ENCODE measurements at places on chromosomes 4 and X.

DNA sequence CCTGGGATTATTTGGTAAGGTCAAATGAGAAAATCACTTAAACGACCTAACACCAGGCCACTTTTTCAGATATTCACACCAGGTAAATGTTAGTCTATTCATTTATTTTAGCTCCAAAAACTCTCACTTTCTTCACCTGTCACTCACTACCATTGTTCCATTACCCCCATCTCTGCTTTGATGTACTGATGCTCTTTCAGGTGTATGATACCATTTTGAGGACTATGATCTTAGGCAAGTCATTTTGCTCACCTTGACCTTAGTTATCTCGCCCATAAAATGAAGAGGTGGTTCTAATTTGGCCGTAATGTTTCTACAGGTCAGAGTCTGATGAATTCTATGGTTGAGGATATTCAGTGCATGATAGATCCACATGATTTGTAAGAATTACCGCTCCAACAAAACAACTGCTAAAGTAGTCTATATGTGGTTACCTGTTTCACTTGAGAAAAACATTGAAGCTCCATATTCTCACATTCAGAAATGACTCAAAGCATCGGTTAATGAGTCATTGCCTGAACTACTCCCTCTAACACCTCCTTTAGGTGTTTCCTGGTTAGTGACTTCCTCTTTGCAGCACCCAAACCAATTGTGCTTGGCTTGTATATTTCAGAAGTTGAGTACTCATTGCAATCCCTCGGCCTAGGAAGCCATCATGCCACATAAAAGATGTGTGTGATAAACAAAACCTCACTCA, 4.5 kb downstream of the DTHD1 start:
- no peak for DNase-seq

DNA sequence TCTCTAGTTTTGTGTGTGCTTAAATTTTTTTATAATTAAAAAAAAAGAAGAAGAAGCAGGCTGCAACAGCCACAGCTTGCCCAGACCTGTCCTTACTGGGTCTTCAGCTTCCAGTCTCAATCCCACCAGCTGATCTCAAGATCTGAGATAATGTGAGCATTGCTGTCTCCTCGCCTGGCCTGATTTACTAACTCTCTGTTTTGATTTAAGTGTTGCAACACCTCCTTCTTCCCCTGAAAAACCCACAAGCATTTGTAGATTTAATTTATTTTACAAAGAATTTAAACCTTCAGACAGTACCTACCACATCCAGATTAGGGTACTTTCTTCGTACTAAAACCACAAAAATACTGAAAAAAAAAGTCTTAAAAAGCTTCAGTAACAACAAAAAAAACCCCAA, 38.0 kb downstream of the FAM241A start:
- no peak for DNase-seq

DNA sequence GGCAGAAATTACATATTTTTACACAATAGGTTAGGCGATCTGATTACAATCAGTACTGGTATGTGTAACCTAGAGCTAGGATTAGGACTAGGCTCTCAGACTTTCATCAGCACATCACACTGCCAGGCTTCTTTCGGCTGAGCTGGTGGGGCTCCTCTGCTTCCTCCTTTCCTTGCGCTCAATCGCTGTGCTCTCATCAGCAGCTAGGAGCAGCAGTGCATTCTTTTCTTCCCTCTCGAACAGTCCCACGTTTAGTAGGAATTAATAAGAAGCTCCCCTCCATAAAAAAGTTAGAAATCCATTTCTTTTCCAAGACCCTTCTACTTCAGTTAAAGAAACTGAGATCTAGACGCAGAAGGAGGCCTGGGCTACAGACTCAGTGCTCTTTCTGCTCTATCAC, 350.4 kb downstream of the SPRY1 start:
- no peak for DNase-seq

DNA sequence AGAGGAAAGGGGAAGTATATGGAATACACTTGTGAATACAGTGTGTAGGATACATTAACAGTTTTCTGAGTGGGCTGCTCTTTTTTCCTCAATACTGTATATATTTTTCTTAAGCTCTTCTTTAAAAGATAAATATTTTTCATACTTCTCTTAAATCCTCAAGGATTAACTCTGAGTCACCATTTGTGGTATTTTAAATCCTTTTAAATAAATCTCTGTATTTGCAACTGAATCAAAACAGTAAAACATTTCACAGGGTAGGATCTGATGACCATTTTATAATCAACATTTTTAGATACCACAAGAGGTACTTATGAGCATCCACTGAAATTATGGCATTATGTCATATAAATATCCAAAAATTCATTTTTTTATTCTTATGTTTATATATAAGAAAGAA, 87.6 kb downstream of the GAB1 start:
- DNase-seq: no peak

DNA sequence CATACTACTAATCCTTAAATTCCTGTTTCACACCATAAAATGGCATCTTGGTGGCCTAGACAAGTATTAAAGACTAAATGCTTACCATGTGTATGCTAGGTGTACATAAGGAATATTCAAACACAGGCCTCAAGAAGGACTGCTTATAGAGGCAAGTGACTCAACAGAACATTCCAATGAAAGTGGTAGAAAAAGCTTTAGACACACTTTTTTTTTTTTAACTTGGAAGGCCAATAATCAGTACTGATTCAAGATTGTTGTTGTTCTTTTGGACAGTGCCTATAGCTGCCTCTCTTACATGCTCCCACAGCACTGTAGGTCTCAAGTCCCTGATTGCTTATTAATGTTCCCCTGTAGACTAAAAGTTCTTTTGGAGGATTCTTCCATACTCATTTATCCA, 77.6 kb downstream of the FBXL5 start:
- no peak for DNase-seq

GRCh38 chrX:46686003-46686645, 72.8 kb downstream of the SLC9A7 start:
- DNase-seq: peak; percentile 50

DNA sequence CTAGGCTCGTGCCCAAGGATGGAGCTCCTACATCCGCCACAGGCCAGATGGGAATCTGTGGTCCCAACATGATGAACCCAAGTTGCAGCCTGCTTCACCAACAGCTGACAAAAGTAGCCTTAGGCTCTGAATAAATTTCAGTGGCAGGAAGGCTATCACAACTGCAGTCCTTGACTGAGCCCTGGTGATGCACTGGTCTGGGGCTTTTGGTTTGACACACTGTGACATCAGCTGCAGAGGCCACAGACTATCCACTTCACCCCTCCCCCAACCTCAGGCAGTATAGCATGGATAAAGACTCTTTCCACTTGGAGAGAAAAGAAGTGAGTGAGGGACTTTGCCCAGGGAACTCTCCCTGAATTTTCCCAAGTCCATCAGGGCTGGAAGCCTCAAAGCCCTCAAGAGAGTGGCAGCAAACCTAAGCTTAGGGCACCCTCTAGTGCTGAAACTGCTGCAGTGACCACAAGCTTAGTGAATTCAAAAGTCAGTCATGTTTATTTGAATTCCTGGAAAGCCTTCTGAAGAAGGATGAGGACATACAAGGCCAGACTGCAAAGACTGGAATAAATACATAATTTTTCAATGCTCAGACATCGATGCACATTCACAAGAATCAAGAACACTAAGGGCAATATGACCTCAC, 135.0 kb upstream of the TENT5D start:
- no peak for DNase-seq

- DNase-seq: no peak
Observed at GRCh38 chr4:91764085-91764484, 539.7 kb upstream of the GRID2 start.

DNA sequence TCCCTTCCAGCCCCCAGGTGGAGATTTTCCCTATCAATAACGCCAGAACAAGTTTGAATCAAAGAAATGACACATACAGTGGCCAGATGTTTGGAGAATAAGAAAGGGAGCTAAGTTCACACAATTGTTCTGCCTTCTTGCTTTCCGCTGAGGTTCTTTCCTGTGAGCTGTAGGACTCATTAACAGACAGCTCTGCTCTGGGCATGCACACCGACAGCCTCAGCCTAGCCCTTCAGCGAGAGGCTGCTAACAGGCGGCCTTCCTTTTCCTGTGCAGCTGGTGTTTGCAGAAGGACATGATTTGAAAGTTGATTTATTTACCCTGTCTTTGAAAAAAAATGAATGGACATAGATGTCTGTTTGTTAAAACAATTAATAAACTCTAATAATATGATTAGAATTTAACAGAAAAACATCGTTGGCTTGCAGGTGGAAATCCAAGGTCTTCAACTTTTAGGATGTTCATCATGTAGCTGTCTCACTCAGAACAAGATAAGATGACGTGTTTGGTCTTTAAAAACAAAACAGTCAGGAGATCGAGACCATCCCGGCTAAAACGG, 183.3 kb downstream of the KDR start:
- DNase-seq: no peak

- DNase-seq: no peak
Observed at GRCh38 chr4:122383341-122383740, 4.5 kb downstream of the ADAD1 start.

GRCh38 chrX:19174401-19175025, 52.2 kb upstream of the ADGRG2 start:
- no peak for DNase-seq

- DNase-seq: no peak
Observed at GRCh38 chrX:13167481-13168231, 123.2 kb upstream of the FAM9C start.

DNA sequence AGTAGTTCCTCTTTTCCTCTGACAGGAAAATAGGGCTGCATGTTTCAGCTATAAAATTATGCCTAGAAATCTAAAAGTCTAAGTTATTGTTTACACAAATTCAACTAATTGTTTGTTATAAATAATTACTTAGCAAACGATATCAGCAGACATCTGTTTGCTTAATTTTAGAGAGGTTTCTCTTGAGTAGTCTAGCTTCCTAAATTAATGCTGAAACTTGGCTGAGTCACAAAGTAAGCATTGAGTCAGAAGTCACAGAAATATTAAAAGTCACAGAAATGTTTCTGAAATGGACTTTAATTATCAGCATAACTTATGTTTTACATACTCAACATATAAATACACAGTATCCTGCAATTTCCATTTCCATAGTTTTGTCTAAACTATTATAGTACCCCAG, 1044.0 kb downstream of the CCSER1 start:
- DNase-seq: no peak

- peak; percentile 64 for DNase-seq
Observed at GRCh38 chr4:54658252-54659093, 716 bp downstream of the KIT start.

GRCh38 chrX:136251041-136251991, at the start of gene MAP7D3:
Gene MAP7D3, minus strand, starts transcription at chrX:136251400. Its CDS starts 42 bp downstream, at chrX:136251358.
- DNase-seq: peak; percentile 56

DNA sequence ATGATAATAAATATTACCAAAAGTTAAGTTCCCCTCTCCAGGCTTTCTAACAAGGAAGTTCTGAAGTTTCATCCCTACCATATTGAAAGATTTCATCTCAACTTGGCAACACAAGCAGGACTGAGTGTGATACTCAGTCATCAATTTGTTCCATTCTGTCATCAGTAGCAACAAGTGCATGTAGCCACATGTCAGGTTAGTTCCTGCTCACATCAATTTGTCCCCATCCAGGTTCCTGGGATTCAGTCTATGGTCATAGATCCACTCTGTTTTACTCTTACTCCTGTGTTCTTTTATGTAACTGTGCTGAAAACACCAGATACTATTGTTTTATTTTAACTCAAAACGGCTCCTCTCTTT, 22.2 kb downstream of the SMPX start:
- DNase-seq: no peak

DNA sequence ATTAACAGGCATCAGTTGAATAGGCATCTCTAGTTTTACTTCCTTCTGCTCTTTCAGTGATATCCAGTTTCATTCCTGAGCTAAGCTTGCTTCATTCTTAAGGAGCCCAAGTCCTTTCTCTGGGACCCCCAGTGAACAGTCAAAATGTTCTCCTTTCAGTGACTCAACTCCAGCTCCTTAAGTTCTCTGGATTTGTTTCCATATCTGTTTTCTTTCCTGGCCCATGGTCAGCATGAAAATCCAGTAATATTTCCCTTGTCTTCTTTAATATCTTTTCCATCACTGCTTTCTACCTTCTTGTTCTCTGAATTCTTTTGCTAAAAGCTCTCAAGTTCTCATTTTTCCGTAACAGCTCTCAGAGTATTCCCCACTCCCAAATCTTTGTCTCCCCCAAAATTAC, 25.5 kb downstream of the ADGRL3 start:
- DNase-seq: no peak

DNA sequence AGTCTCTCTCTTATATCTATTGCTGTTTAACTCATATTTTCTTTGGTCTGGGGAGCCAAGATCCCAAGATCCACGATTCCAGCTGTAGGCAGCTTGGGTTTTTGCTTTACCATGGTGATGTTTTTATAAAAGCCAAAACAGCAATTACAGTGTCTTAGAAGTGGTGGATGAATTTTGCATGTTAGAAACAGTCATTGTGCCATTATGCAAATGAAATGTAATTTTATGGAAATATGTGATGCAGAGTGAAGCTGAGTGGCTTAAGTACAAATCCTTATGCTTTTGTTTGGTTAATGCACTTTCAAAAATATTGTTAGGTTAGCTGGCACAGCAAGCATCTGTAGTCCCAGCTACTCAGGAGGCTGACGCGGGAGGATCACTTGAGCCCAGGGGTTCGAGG, 32.8 kb upstream of the PTTG2 start:
- DNase-seq: no peak

DNA sequence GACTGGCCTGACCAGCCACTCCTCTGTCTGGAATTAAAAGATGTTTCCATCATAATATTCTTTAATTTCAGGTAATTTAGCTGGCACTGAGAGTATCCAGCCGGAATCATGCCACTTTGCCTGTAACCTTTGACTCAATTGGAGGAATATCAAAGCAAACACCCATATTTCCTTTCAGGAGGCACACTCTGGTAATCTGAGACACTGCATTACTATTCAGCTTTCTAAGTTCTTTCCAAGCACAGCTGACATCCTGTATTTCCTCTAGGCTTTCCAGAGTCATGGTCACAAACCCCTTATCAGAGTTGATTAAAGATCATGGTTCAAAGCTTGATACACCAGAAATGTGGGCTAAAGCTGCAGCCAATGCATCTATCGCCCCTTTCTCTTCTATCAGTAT, 29.3 kb downstream of the INTS12 start:
- no peak for DNase-seq

DNA sequence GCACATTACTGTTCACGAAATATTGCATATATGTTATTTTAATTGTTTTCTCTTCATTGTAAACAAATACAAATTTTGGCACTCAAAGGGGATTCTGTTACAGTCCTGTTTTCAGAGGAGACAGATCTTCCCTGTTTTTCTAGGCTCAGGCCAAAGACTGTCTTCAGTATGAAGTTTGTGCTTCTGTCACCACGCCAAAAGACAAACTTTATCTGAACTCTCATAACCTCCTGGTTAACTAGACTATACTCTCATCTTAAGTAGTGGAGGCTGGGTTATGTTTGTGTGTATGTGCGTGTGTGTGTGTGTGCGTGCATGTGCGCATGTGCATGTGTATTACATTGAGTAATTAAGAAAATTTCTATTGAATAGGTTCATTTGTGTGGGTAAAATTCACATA, 676.8 kb upstream of the HS3ST1 start:
- no peak for DNase-seq

- no peak for DNase-seq
Observed at GRCh38 chrX:107537815-107538214, 88.4 kb downstream of the FRMPD3 start.

Measured in ovary (tissue), 10 donors.